Stimulated activated CD8-positive, alpha-beta memory T cell treated with anti-CD3 and anti-CD28 coated beads, Interleukin-2, amount 100 ng/mL, for 1 hour (primary cell): ENCODE measurements at places on chromosomes 13 and 19.

GRCh38 chr19:13640611-13641010, 123.7 kb upstream of the MRI1 start:
- DNase-seq, result no peak

GRCh38 chr19:46824890-46825730, 25.5 kb downstream of the AP2S1 start:
- DNase-seq, result no peak

GRCh38 chr13:106527826-106528225, 7.6 kb downstream of the EFNB2 start:
- DNase-seq, result no peak

GRCh38 chr19:46022431-46023310, at the start of gene PGLYRP1:
TSS of gene PGLYRP1 (minus strand) at chr19:46023053. CDS start at chr19:46023021, 32 bp downstream.
- no peak for DNase-seq

- DNase-seq, result no peak
These were observed 524 bp downstream of the RUBCNL start for GRCh38 chr13:46386392-46387063.

DNA sequence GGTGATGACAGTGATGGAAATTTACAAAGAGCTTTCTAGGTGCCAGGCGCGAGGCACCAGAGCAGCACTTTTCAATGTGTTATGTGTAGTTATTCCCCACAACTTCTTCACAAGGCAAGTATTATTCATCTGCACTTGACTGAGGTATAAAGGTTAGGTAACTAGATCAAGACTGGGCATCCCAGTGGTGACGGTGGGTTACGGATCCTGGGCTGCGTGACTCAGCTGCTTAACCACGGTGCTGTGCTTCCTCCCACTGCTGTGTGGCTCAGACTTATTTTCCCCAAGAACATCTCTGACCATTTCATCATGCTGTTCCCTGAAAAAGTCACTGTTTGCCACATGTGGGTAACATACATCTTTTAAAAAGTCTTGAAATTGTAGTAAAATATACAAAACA, 19.3 kb downstream of the EDDM13 start:
- no peak for DNase-seq

DNA sequence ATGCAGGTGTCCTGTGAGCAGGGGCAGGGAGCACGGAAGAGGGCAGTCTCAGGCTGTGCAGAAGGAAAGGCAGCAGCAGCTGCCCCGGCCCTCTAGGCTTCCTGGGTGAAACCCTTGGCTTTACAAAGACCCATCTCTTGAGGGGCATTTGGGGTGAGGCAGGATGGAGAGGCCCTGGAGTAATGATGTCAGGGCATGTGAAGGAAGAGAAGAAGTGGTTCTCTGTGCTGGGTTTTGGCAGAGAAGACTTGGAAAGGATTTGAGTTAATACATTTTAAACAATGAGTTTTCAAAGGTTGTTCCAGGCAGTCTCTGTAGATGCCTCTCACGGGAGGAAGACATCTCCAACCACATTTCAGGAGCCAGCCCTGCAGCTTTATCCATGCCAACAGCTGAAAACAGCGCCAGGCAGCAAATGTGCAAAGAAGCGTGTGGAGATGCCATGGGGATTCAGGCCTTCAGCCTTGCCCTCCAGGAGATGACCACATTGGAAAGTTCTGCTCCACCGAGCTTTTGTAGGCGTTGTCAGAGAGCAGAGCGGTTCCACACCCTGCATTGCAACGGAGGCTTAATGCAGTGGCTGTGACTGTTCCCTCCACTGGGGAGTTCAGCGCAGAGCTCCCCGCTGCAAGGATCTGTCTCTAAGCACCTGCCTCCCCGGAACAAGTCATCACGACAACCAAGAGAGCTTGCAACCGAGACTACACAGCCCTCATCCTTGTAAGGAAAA, 322.8 kb downstream of the UQCRFS1 start:
- no peak for DNase-seq

- DNase-seq, result no peak
These were observed 38.7 kb upstream of the ZNF254 start for GRCh38 chr19:24048261-24048660.

DNA sequence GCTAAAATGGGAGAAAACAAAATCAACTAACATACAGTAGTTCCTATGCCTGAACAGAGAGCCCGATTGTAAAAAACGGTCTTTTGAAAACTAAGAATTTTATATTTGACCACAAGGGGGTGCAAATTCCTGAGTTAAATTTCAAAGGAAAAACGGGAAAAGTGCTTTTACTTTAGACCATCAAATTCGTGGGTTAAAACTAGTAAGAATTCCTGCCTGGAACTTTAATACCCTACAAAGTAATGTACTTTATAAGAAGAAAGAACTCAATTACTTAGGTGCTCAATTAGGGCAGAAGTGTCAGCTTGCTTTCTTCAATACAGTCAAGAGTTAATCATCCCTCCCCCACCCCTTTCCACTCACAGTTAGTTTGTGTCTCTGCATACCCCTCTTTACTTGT, 69.8 kb downstream of the KCNRG start:
- DNase-seq, result no peak

GRCh38 chr19:40464059-40465024, 1.2 kb downstream of the BLVRB start:
- peak; percentile 45 for DNase-seq

DNA sequence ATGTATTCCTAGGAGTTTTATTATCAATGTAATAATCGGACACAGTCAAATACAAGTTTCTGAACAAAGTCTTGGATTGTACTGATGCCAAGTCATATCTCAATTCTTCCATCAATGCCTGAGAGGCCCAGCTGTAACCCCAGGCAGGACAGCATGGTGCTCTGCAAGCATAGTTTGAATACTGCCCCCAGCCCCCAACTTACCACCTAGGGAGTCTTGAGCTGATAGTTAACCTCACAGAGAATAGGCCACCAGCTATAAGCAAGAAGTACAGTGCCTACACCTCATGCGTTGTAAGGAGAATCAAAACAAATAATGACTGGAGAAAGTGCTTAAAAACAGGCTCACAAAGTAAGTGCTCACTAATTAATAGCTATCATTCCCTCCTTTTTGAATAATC, 2.7 kb downstream of the PROSER1 start:
- no peak for DNase-seq

DNA sequence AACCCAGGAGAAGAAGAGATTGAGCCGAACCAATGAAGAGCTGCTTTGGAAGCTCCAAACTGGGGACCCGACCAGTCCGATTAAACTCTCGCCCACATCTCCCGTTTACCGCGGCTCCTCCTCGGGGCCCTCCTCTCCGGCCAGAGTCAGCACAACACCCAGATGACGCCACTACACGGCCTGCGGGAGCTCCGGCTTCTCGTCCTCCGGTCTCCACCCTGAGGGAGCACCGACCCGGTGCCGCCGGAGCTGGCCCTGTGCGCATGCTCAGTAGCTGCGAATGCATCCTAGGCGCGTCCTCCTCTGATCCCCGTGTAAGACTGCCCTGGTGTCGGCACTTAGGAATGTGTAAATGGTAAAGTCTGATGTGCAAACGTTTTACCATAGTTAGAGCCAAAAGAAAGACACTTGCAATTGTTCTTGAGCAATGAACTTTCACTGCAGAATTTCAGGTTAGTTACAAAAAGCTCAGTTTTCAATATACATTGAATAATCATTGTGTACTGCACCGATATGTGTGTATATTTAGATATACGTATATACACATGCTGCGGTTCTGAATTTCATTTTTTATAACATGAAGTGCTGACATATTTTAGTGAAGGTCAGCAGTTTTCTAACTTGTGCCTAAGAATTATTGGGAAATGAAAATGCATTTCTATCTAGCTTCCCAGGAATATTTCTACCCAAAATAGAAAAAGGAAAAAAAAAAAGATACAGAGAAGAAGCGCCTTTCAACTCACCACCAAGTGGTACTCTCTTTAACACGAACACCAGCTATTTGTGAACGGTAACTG, 92.2 kb downstream of the SLC7A1 start:
- no peak for DNase-seq

DNA sequence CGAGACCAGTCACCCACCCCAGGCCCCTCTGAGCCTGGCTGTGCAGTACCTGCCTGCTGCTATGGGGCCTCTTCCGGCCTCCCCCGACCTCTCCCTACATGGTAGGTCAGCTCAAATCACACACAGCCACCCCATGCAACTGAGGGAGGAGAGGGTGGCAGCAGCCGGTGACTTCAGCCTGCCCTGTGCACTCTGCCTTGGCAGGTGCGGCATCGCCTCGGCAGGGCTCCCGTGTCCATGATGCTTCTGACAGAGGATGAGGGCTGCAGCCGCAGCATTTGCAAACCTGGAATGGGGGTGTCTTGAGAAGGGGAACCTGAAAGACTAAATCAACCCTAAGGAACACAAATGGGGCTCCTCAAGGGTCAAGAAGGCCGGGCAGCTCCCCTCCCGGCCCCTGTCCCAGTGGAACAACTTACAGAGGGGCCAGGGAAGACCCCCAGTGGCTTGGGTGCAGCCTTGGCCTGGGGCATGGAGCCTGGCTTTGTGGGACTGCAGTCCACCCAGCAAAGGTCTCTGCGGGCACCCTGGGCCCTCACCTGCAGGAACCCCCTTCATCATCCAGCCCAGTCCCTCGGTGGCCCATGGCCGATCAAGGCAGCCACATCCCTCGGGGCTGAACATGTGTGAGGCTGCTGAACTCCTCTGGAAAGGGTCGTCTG, 6.7 kb downstream of the TEX29 start:
- DNase-seq, result no peak

- DNase-seq, result no peak
These were observed 56.1 kb downstream of the KCNRG start for GRCh38 chr13:50071379-50071778.

DNA sequence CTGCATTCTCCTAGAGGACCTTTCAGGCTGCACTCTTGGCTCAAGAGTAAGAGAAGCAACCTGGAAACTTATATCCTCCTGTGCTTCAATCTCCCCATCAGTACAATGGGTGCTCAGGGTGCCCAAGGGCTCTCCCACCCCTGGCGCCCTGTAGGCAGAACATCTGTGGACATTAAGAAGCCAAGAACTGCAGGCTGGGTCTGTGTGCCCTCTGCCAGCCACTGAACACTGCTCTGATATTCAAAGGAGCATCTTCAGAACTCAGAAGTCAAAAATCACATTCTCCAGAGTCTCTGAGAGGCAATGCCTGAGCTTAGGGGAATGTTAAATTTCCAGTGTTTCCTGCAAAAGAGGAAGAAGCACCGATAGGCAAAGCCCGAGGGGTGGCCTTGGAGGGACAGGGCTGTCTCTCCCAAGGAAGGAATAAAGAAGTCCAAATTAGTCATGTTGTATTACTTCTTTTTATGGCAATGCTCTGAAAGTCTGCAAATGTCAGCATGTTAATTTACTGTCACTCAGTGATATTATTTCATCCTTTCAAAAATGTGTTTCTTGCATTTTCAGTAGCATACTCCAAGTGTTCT, 88.1 kb downstream of the TSHZ3 start:
- no peak for DNase-seq

- no peak for DNase-seq
These were observed 300.7 kb upstream of the MIR17HG start for GRCh38 chr13:91046715-91047327.

- no peak for DNase-seq
These were observed 45.5 kb downstream of the SAE1 start for GRCh38 chr19:47176071-47176626.

GRCh38 chr13:112756967-112757758, 67.3 kb downstream of the ATP11A start:
- no peak for DNase-seq

DNA sequence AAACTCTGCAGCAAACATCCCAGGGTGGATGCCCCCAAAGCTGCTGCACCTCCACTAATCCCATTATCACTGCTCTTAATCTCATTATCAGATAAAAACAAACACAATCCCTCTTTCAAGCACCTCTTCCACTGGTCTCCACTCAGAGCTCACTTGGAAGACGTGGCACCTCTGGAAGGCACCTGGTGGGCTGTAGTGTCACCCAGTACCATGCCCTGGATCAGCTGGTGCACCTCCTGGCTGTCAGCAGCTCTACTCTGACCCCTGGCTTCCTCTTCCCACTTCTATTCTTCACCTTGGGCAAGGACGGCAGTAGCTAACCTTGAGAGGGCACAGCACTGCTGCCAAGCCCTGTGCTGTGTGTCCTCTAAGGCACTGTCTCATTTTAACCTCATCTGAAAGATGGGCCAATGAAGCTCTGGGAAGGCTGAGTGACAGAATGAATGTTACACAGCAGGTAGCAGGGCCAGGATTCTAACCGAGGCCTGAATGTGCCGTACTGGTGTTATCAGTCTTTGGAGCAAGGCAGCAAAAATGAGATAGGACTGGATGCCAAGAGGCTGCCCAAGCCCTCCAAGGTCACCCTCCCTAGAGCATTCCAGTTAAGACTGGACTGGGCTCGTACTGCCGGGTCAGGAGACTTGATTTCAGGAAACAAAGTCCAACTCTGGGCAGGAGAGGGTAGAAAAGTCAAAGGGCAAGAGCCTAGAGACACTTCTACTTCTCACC, 7.4 kb downstream of the BRD4 start:
- no peak for DNase-seq

GRCh38 chr19:5895409-5895808, 8.2 kb downstream of the NDUFA11 start:
- no peak for DNase-seq

DNA sequence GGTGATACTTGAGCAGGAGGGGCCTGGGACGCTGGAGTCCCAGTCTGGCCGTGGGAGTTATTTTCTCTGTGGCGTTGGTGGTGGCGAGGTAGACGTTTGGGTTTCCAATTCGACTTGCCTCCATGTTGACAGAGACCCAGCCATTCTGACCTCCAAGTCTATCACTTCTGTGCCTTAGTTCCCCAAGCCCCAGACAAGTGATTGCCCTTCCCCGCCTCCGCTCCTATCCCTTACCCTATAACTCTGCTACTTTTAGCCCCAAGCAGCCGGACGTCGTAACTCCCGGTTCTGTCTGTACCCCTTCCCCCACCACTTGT, 549 bp downstream of the TIMM50 start:
- DNase-seq, result no peak

- no peak for DNase-seq
These were observed 491.3 kb upstream of the KLF12 start for GRCh38 chr13:74625541-74625940.

DNA sequence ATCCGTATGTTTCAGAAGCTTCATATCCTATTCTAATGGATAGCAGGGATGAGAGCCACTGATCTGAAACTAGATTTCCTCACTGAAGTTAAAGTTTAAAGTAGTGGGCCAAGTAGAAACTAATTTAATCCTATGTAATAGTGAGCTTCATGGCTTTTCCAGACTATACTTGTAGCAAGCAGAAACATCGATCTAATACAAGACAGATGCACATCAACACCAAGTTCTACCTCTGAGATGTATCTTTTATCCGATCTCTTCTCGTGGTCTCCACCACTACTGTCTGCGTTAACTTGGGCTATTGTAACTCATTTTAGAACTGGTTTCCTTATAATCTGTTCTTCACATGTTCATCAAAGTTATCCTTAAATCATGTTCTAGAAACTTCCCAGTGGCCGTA, 3.1 kb downstream of the ERCC5 start:
- no peak for DNase-seq

GRCh38 chr19:57506163-57506562, 6.4 kb downstream of the ZNF773 start:
- no peak for DNase-seq
